Ammon's horn (tissue), 1 donor: ENCODE measurements at places on chromosomes 4 and X.

- no peak for DNase-seq
Observed at GRCh38 chr4:141645611-141646340, 9.4 kb downstream of the IL15 start.

GRCh38 chr4:23728393-23728792, 161.5 kb downstream of the PPARGC1A start:
- no peak for DNase-seq

- DNase-seq, result peak; percentile 58
Observed at GRCh38 chr4:61273233-61273632, 73.1 kb downstream of the ADGRL3 start.

DNA sequence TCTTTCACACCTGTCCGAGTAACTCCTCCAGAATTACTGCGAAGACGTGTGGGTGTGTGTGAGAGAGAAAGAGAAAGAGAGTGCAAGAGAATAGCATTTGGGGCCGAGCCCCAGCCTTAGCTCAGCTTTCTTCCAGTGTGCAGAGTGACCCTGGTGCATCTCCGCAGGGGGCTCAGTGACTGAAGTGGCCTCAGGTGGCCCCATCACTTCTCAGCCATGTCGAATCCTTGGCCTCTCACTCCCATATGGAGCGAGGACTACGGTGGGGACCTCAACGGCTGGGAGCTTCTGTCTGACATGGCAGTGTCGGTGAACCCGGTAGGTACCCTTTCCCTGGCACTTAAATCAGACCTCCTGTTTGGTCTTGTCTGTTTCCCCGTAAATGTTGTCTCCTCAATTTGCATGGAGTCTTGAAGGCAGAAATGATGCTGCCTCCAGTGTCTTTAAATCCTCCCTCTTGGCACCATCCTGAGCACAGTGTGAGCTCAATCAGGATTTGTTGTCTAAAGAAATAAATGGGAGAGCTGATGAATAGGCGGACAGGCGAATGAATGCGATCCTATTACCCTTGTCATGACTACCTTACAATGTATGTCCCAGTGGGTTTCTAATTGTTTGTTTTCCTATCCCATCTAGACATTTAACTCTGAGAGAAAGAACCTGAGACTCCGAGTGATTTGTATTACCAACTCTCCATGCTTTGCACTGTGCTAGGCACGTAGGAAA, 305.9 kb downstream of the AFF2 start:
- DNase-seq, result no peak

DNA sequence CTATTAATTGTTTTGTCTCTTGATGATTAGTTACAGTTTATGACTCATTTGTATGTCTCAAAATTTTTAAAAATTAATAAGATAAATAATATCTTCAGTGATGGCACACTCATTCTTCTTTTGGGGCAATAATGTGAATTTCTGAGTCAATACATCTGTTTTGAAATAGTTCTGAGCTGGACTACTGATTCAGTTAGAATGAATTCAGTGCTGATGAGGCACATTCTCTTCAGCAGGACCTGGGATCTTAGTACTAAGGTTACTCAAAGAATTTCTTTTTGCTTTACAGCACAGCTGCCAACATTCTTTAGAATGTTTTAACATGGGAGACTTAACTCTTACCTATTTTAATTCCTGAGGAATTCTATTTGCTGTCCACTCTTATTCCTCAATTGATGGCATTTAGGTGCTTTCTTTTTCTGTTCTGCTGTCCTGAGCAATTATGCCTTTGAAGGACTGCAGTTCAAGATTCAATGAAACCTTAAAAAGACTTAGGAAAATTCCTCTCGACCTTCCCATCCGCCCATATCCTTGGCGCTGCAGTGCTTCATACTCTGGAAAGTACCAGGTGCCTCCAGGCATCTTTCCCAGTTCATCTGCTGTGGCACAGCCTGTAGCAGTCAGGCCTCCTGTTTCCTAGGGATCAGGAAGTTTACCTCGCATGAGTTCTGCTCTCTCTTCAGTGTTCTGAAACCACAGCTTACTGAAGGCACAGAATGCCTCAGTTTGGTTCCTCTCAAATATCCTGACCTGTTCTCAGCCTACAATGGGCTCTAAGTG, 213.7 kb downstream of the FSTL5 start:
- DNase-seq, result no peak

GRCh38 chrX:2640436-2641150, 50.5 kb upstream of the CD99 start:
- DNase-seq, result no peak

GRCh38 chrX:41733939-41734338, 10.0 kb downstream of the GPR82 start:
- peak; percentile 8 for DNase-seq

DNA sequence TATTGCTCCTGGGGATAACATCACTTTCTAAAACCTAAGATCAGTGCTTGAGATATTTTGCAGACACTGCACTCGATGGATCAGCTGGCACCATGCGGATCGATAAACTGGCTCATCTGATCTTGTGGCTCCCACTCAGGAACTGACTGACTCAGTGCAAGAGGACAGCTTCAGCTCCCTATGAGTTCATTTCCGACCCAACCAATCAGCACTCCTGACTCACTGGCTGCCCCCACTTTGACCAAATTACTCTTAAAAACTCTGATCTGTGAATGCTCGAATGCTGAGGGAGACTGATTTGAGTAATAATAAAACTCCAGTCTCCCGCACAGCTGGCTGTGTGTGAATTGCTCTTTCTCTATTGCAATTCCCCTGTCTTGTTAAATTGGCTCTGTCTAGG, 110.1 kb downstream of the ANAPC4 start:
- no peak for DNase-seq

DNA sequence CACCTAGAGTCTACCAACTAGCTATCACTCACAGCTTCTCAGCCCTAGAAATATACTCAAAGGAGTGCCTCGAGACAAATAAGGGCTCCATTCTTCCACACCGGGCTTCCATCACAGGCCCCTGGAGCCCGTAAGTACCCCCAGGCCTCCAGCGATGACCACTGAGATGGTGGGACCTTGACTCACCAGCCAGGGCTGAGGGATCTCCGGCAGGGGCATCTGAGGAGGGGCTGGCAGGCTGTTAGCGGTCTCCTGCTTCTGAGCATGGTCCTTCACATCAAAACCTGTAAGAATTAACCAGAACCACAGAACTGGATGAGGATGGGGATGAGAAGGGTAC, 71.3 kb downstream of the AFAP1 start:
- DNase-seq, result no peak

- DNase-seq, result no peak
Observed at GRCh38 chrX:56761167-56761566, 32.1 kb downstream of the NBDY start.

GRCh38 chr4:177473991-177474390, 31.8 kb upstream of the AGA start:
- no peak for DNase-seq

GRCh38 chr4:88967883-88968331, 89.1 kb downstream of the FAM13A start:
- no peak for DNase-seq

GRCh38 chr4:55173580-55173979, 48.2 kb upstream of the KDR start:
- no peak for DNase-seq
